ENCODE measurements at places on chromosomes 11 and 22.

DNA sequence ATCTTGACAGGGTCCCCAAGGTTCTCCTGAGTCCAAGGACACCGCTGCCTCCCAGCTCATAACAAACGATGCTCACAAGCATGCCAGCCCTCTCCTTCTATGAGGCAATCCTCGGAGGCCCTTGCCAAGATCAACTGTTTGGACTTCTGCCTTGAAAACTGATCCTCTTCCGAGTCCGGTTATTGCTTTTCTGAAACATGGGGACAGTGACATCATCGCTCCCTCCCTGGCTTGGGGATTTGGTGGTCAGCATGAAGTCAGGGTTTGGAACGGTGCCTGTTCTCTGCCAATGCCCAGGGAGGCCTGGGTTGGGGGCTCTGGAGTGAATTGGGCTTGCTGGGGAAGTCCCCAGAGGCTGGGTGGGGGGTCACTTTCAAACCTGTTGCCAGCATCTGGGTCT lies 149.3 kb downstream of the FBXO7 start:
- no peaks in the 10 kb centered on the region for H3K36me3 ChIP-seq
- DNase-seq: no peak

DNA sequence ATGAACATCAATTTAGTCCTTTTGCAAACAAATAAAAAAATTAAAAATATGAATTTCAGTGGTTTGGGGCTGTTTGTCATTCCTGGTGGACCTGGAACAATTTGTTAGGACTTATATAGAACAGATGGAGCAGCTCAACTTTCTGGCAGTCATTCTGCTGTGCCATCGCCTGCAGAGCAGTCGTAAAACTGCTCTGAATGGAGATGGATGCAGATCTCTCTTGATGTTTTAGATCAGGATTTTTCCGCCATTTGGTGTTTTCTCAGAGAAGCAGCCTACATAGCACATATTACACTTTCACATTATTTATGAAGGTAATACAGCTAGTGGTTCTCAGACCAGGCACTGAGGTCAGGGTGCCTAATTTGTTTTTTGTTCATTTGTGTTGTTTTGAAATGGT lies 31.8 kb upstream of the HSPA8 start:
- no peaks in the 10 kb centered on the region for H3K27me3 ChIP-seq
- H3K4me3 ChIP-seq: no peak overlapping the region
- DNase-seq: no peak
- no peak overlapping the region for H3K27ac ChIP-seq

DNA sequence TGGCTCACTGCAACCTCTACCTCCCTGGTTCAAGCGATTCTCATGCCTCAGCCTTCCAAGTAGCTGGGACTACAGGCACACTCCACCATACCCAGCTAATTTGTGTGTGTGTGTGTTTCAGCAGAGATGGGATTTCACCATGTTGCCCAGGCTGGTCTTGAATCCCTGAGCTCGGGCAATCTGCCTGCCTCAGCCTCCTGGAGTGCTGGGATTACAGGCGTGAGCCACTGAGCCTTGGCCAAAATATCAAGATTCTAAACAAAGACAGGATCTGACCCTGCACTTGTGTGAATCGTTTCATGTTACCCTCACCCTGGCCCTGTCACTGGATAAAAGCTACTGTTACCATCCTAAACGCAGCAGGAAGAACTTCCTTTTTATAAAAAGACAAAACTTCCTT lies 15.6 kb upstream of the THY1 start:
- H3K4me3 ChIP-seq: no peak overlapping the region
- DNase-seq: no peak
- H3K27me3 ChIP-seq: no peaks in the 10 kb centered on the region
- H3K36me3 ChIP-seq: no peaks in the 10 kb centered on the region
- H3K4me1 ChIP-seq: no peaks in the 10 kb centered on the region
- no peak overlapping the region for H3K27ac ChIP-seq

- H3K27me3 ChIP-seq: no peaks in the 10 kb centered on the region
- H3K27ac ChIP-seq: no peak overlapping the region
- H3K36me3 ChIP-seq: no peaks in the 10 kb centered on the region
- DNase-seq: no peak
- H3K4me1 ChIP-seq: peaks cover 13% of the 10 kb centered on the region
- H3K4me3 ChIP-seq: no peak overlapping the region
These were observed 9.8 kb downstream of the MIAT start for GRCh38 chr22:26667140-26667539.

GRCh38 chr11:128845334-128845780 lies 21.7 kb downstream of the KCNJ1 start:
- H3K4me3 ChIP-seq: no peak overlapping the region
- no peaks in the 10 kb centered on the region for H3K27me3 ChIP-seq
- H3K4me1 ChIP-seq: no peaks in the 10 kb centered on the region
- no peak for DNase-seq

GRCh38 chr11:17230867-17231851 lies 23.4 kb upstream of the PIK3C2A start:
- DNase-seq: no peak
- H3K4me1 ChIP-seq: no peaks in the 10 kb centered on the region
- H3K4me3 ChIP-seq: no peak overlapping the region
- H3K36me3 ChIP-seq: no peaks in the 10 kb centered on the region

- H3K27ac ChIP-seq: no peak overlapping the region
- DNase-seq: no peak
- H3K27me3 ChIP-seq: no peaks in the 10 kb centered on the region
- H3K4me1 ChIP-seq: peaks cover 13% of the 10 kb centered on the region
- H3K4me3 ChIP-seq: no peak overlapping the region
These were observed 67.9 kb downstream of the PIWIL4 start for GRCh38 chr11:94635072-94635471.

DNA sequence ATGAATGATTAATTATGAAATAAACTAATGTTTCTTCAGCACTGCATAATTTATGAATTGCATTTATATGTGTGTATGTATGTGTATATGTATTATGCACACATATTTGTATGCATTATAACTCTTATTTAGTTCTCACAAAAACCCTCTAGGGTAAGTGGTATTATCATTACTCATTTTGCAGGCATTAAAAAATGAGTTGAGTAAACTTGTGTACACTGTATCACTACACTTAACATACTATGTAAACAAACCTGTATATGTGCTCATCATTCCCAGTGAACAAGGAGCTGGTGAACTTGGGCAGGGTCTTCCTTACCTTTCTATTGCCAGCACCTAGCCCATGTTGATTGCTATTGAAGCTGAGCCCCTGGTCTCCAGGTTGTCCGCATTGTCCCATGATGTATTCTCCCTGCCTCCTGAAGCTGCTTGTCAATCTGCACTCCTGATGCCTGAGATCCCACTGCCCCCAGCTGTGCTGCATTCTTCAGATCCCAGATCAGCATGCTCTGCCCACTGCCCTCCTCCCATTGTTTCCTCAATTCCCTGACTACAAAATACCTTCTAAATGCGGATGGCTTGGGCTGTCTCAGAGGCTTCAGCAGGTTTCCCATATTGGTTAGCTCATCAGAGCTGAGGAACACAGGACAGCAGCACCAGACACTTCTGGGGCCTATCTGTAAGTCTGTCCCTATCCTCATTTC lies 267.9 kb upstream of the SESN3 start:
- DNase-seq: no peak
- no peaks in the 10 kb centered on the region for H3K27me3 ChIP-seq
- no peaks in the 10 kb centered on the region for H3K36me3 ChIP-seq
- peaks cover 30% of the 10 kb centered on the region for H3K4me1 ChIP-seq
- no peak overlapping the region for H3K27ac ChIP-seq

GRCh38 chr11:65779919-65780769 lies 632 bp downstream of the AP5B1 start:
- H3K36me3 ChIP-seq: peaks cover 23% of the 10 kb centered on the region
- no peak for DNase-seq
- H3K4me1 ChIP-seq: peaks cover 53% of the 10 kb centered on the region
- H3K27ac ChIP-seq: peak overlapping the region; percentile 89
- H3K27me3 ChIP-seq: no peaks in the 10 kb centered on the region

DNA sequence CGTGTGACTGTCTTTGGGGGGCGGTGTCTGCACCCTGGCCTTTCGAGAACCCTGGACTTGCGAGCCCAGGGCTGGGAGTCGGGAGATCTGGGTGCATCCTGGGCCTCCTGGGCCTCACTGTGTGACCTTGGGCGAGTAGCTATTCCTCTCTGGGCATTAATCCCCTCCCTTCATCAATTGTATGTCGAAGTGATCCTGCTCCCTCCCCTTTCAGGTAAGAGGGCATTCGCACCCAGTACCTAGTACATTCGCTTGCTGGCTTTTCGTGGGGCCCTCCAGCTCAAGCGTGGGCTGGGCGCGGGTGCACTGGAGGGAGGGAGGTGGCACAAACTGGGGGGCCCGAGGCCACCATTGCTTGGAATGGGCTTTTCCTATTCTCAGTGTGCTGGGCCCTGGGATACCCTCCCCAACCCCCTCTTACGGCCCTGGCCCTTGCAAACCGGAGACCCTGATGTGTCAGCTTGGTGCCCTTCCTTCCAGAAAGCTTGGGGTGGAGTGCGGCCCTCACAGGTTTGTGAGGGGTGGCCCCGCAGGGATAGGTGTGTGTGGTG lies 530 bp downstream of the USP35 start:
- no peaks in the 10 kb centered on the region for H3K36me3 ChIP-seq
- peak overlapping the region; percentile 89 for H3K27ac ChIP-seq
- peak overlapping the region; percentile 66 for H3K4me3 ChIP-seq
- DNase-seq: no peak
- peaks cover 32% of the 10 kb centered on the region for H3K4me1 ChIP-seq

DNA sequence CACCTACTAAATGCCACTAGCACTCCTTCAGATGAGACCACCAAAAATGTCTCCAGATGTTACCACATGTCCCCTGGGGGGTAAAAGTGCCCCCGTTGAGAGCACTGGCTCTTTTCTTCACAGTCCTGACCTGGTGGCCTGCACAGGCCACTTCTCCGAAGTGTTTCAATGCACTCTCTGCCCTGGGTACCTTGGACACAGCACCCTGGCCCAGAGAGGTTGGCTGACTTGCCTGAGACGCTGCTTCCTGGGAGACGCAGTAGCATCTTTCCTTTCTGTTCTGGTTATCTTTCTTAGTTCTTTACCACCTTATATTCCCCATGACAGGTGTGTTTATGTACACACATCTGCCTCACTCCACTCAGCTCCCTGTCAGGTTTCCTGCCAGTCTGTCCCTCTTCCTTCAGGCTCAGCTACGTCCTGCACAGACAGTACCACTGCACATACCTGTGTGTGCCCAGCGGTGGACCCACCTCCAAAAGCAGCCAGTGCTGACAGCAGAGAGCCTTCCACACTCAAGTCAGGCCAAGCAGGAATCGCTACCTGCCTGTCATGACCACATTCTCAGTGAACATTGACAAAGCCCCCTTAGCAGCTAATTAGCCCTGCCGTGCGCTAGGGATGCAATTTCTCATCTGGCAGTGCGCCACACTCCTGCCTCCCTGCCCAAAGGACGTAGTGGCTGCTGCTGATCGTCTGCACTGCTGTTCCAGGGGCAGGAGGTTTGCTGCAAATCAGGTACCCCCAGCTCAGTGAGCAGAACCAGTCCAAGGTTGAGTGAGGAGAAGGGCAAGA lies 39.0 kb downstream of the FAM83F start:
- H3K36me3 ChIP-seq: no peaks in the 10 kb centered on the region
- H3K4me3 ChIP-seq: no peak overlapping the region
- no peak overlapping the region for H3K27ac ChIP-seq
- H3K27me3 ChIP-seq: no peaks in the 10 kb centered on the region
- DNase-seq: no peak
- H3K4me1 ChIP-seq: peaks cover 6% of the 10 kb centered on the region

GRCh38 chr11:102912482-102912830 lies 37.7 kb upstream of the MMP12 start:
- H3K4me1 ChIP-seq: no peaks in the 10 kb centered on the region
- no peak for DNase-seq
- H3K27me3 ChIP-seq: no peaks in the 10 kb centered on the region

- DNase-seq: no peak
- H3K27ac ChIP-seq: no peak overlapping the region
- no peaks in the 10 kb centered on the region for H3K27me3 ChIP-seq
These were observed 113.7 kb upstream of the LUZP2 start for GRCh38 chr11:24383137-24383536.

- H3K4me3 ChIP-seq: no peak overlapping the region
- no peaks in the 10 kb centered on the region for H3K27me3 ChIP-seq
- peaks cover 18% of the 10 kb centered on the region for H3K4me1 ChIP-seq
- no peaks in the 10 kb centered on the region for H3K36me3 ChIP-seq
- H3K27ac ChIP-seq: no peak overlapping the region
- DNase-seq: no peak
These were observed 1.7 kb upstream of the TNNT3 start for GRCh38 chr11:1917523-1918435.

DNA sequence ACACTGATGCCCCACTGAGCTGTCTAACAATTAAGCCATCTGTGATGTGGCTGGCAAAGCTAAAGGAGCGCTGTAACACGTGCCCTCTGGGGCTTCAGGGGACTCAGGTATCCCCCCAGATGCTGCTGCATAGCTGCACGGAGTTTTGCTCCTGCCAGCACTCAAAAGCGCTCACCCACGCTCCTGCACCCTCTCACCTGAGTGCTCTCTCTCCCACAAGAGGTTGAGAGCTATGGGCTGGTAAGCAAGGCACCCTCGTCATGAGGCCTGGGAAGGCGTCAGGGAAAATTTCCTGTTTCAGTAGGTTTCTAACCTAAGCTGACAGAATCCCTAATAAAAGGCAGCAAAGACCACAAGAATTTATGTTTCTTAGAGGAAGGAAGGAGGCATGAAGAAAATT lies 850.3 kb downstream of the OPCML start:
- H3K4me1 ChIP-seq: no peaks in the 10 kb centered on the region
- no peak overlapping the region for H3K27ac ChIP-seq
- no peak overlapping the region for H3K4me3 ChIP-seq
- no peaks in the 10 kb centered on the region for H3K27me3 ChIP-seq
- no peak for DNase-seq

DNA sequence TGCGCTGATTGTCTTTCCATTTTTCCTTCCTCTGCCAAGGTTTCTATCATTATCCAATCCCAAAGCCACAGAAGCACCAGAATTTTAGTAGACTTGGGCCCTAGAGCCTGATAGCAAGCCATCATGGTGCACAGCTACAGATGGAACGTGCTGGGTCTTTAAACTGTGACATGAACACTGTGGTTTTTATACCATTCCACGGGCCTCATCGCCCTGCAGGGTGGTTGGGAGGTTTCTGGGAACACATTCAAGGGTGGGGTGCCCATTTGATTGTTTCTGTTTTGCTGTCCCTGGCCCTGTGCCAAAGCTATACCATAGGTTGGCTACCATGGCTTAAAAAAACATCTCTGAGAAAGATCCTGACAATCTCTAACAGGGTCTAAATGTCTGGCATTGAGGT lies 151.9 kb downstream of the CACNA1I start:
- no peaks in the 10 kb centered on the region for H3K27me3 ChIP-seq
- DNase-seq: no peak

DNA sequence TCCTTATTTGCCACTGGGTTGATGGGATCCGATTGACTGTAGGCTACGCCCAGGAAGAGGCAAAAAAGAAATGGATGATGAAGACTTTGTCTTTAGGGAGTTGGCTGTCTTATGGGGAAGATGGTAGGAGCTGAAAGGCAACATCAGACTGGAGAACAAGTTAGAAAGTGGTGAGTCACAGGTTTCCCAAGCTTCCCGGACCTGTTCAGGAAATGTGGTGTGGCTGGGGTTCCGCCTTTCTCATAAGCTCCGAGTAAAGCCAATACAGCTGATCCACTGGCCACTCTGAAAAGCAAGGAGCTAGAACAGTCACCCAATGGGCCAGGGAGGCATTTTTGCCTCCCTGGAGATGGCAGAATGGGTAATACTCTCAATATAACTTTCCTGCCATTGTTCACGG lies 194.5 kb downstream of the SNX19 start:
- peaks cover 17% of the 10 kb centered on the region for H3K4me1 ChIP-seq
- no peaks in the 10 kb centered on the region for H3K27me3 ChIP-seq

- H3K36me3 ChIP-seq: no peaks in the 10 kb centered on the region
- H3K27ac ChIP-seq: no peak overlapping the region
- H3K4me3 ChIP-seq: no peak overlapping the region
These were observed 18.3 kb upstream of the PKNOX2 start for GRCh38 chr11:125146232-125146631.

GRCh38 chr11:130611791-130612251 lies 163.4 kb downstream of the ADAMTS15 start:
- H3K27ac ChIP-seq: no peak overlapping the region
- DNase-seq: no peak
- no peaks in the 10 kb centered on the region for H3K27me3 ChIP-seq
